Left cardiac atrium (tissue), 4 donors: ENCODE measurements at places on chromosomes 7 and 10. TPM values are rescaled to one million over a fixed set of nuclear protein-coding genes. Genes with fewer than 3 reads are reported as not detected.

DNA sequence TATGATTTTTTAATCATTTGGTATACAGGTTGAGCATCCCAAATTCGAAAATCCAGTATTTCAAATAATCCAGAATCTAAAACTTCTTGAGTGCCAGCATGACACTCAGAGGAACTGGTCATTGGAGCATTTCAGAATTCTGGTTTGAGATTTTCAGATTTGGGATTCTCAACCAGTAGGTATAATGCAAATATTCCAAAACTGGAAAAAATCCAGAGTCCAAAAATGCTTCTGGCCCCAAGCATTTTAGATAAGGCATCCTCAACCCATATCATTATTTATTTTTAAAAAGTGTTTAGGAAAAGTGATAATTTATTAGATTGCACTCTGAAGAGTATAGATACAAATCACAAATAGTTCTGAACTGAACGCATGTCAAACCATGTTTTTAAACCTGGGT, 120.7 kb downstream of the VPS50 start:
- no peak for DNase-seq

The DRGX gene
- total RNA-seq: not detected

- no peak for DNase-seq
Observed at GRCh38 chr10:71317739-71318138, 1.3 kb upstream of the SLC29A3 start.

DNA sequence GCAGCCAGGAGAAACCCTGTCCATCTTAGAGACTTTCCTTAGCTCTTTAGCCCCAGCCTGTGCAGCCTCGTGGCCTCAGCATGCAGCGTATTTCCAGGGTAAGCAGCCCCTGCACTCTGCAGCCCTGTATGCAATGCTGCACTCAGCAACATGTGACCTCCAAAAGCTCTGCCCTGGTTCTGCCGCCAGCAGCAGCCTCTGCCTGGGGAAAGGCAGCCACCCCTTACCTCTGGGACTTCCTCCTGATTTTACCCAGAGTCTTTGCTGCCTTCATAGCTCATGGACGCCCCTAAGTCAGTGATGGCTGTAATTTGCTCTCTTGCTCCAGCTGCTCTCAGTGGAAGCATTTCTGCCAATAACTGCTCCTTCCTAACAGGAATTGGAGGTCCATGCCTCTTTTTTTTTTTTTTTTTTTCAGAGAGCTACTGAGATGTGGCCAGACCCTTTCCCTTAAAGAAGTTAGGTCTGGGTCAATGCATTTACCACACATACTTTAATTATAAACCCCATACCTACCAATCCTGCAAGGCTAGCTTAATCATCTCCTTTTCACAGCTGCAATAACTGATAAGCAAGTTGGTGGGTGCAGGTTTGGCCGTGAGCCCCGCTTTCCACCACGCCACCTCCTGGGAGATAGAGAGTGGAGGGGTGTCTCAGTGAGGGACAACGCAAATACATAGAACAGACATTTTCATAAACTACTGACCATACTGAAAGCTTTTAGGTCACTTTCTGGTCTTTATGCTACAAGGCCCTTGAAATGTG, 71.7 kb downstream of the RAMP3 start:
- no peak for DNase-seq

The SLC13A1 gene
- total RNA-seq: not detected

GRCh38 chr7:81672872-81673271, 97.0 kb downstream of the HGF start:
- no peak for DNase-seq

The GPR37 gene
- total RNA-seq: 0.32 TPM

GRCh38 chr10:26622891-26623290, 74.6 kb upstream of the PDSS1 start:
- no peak for DNase-seq

DNA sequence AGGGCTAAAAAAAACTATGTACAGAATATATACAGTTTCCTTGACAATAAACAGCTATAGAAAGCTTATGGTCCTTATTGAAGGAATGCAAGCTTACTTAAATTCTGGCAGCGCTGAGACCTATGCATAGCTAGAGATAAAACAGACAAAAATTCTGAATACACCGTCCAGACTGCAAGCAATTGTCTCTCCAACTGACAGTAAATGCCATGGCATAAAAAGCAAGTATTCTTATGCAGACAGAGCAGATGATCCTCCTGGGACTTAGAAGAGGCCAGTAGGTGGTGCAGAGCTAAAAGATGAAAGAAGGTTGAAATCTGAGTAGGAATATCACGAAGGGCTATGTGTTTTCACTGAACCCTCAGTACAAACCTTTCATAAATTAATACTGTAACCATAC, 157.0 kb upstream of the CACNA2D1 start:
- no peak for DNase-seq

DNA sequence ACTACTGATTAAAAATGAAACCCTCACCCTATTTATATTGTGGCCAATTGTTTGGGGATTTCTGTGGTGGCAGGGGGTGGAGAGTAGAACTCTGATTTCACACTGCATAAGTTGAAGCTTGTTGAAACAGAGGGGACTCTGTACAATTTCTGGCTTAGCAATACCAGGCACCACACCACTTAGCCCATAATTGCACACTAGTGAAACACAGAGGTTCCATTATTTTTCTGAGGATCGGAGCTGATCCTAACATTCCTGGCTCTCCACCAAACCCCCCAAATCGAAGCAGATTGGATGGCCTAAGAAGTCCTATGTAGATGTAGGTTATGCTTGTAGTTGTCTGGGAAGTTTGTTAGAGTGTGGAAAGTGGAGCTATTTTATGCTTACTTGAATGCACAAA, 47.0 kb downstream of the PTN start:
- DNase-seq: no peak

GRCh38 chr7:139585042-139585441, 61.6 kb downstream of the CLEC2L start:
- DNase-seq: no peak

DNA sequence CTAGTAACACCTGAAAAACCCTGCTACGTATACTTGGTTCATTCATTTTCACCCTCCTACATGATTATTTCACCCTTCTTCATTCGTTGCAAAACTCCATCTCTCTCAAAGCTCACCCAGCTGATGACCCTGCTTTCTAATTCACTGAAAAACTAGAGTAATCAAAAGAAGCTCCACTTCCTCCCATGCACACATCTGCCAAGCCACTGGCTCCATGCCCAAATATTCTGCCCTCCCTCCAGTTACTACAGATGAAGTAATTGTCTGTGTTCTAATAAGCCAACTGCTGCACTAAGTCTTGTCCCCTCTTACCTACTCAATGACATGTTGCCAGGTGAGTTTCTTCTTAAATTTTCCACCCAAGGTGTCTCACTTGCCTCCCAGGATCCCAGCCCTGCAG, 96.9 kb upstream of the CCDC71L start:
- DNase-seq: peak; percentile 29

DNA sequence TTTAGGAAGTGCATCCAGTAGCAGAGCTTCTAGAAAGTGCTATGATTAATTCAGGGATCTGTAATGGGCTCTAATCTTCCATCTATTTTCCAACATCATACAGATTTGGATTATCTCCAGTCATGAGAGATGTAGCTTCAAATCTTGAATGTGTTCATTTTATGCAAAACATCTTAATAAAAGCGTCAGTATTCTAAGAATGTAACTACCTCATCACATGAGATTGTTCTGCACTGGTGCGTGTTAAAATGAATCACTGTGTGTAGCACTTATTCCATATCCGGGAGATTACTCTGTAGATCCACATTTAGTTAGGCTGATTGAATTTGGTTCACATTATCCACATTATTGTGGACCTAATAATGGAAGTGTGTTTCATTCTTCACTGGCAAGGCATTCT, 344.9 kb upstream of the CHRM2 start:
- DNase-seq: no peak

GRCh38 chr7:157522954-157523353, 186.2 kb downstream of the DNAJB6 start:
- no peak for DNase-seq

The PAPSS2 gene
- total RNA-seq: 14.7 TPM

- no peak for DNase-seq
Observed at GRCh38 chr10:108358912-108359311, 1194.4 kb upstream of the SORCS1 start.

DNA sequence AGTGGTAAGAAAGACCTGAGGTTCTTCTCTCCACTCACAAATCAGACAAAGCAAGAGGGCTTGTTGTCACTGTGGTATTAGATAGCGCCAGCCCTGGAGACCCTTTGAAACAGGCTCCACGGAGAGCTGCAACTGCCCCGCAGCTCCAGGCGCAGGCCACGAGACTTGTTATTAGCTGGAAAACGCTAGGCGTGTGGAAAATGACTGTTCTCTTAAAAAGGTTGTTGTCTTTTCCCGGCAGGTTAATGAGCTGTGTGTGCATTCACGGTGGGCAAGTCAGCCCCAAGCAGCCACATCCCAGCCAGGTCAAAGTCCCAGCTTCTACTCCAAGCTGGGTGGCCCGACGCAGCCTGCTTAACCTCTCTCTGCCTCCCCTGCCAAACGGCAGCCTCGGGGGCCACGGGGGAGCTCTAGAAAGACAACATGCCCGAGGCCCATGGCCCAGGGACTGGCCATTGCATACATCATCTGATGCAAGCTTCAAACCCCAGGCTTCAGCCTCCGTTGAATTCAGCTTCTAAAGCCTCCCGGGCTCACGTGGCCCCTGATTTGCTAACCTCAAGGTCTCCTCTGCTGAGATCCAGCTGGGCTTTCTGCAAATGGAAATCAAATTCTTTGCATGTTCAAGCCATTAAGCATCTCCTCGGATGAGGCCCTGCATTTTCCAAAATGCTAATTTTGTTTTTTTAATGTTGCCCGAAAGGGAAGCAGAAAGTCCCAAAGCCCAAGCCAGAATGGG, 61.3 kb upstream of the DNAAF5 start:
- no peak for DNase-seq

- no peak for DNase-seq
Observed at GRCh38 chr10:7956508-7956907, 98.0 kb upstream of the GATA3 start.

DNA sequence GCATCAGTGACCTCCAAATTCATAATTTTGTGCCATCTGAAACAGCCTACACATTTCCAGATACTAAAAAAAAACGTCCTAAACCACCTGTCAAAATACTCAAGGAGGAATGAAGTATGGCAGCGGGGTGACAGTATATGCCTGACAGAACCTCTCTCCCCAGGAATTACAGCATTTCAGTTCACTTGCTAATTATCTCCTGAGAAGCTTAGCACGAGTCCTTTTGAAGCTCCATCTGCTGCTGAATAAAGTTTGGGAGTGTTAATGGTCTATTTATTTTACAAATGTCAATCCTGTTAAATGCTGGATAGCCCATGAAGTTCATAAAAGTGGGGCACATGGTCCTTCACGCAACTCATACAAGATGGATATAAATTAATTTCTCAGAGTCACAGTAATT, 29.4 kb upstream of the ANLN start:
- DNase-seq: no peak

The ZPBP gene
- total RNA-seq: not detected

- DNase-seq: no peak
Observed at GRCh38 chr10:93865794-93866425, 27.9 kb upstream of the SLC35G1 start.

GRCh38 chr7:128020159-128020558, 11.1 kb downstream of the LRRC4 start:
- DNase-seq: no peak

DNA sequence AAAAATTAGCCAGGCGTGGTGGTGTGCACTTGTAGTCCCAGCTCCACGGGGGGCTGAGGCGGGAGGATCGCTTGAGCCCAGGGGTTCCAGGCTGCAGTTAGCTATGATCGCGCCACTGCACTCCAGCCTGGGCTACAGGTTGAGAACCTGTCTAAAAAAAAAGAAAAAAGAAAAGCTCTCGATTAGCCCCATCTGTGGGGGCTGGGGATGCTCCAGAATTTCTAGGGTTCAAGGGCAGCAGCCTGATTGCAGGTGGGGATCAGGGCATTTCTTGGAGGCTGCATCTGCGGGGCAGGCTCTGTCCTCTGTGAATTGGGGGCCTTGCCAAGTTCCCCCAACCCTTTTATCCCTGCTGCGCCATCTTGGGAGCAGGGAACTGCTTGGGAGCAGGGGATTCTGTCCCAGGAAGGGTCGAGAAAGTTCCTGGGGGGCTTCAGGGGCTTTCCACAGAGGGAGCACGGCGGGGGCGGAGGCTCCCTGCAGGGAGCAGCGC, 651 bp upstream of the ARPC1A start:
- no peak for DNase-seq

The FAM25A gene
- total RNA-seq: not detected

The PGAM2 gene
- total RNA-seq: 799 TPM

- no peak for DNase-seq
Observed at GRCh38 chr10:57849691-57850357, 417.9 kb downstream of the IPMK start.

The PPP1R9A gene
- total RNA-seq: 27.7 TPM

GRCh38 chr10:112332022-112332421, 41.9 kb upstream of the ACSL5 start:
- no peak for DNase-seq

DNA sequence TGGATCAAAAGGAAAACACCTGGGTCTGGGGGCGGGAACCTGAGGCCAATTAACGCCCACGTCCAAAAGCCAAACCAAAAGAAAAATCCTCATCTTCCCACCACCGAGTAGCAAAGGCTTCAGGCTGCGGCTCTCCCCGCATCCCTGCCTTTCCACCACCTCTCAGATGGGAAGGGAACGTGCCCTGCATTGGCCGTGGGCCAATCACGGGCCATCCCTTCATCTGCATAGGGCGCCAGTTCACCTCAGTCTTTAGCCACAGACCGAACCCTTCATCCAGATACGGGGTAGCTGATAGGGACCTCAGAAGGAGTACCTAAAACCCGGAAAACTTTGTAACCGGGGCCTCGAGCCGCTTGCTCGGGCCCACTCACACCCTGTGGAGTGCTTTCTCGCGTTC, 626 bp downstream of the PRPF18 start:
- no peak for DNase-seq

GRCh38 chr10:60679388-60679990, 98.8 kb upstream of the CDK1 start:
- no peak for DNase-seq
